Cerebellar nuclear complex (tissue), 1 donor: ENCODE measurements at places on chromosomes 5 and 9.

DNA sequence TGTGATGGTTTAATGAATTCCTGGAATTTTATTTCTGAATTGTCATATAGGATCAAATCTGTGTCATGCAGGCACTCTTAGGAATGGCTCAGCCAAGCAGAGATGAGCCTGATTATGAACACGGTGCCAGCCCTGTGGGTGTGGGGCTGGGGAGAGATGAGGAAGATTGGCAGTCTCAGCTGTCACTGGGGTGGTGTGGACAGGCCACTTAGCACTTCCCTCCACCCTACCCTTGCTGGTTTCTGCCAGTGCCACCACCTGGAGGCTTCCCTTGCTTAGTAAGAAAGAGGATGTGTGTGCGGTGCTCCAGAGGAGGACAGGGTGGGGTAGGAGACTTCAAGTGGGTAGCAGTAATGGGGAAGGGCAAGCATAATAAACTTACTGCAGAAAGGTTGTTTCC is 226.6 kb downstream of the CD180 start:
- DNase-seq = no peak

DNA sequence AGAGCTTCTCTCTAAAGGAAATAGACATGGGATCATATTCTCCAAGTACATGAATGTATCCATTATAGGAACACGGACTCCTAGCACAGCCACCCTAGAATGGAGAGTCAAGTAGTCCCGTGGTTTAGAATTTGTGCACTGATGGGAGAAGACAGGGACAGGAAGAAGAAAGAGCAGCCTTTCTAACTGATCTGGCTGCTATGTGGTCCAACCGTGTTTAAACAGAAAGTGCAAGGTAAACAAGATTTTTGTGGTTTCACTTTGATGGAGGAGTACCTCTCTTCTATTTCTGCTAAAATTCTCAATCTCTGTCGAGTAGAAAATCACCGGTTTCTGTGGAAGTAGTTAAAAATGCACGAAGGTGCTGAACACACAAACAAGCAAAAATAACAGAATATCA is 171.3 kb downstream of the ST8SIA4 start:
- DNase-seq = no peak

DNA sequence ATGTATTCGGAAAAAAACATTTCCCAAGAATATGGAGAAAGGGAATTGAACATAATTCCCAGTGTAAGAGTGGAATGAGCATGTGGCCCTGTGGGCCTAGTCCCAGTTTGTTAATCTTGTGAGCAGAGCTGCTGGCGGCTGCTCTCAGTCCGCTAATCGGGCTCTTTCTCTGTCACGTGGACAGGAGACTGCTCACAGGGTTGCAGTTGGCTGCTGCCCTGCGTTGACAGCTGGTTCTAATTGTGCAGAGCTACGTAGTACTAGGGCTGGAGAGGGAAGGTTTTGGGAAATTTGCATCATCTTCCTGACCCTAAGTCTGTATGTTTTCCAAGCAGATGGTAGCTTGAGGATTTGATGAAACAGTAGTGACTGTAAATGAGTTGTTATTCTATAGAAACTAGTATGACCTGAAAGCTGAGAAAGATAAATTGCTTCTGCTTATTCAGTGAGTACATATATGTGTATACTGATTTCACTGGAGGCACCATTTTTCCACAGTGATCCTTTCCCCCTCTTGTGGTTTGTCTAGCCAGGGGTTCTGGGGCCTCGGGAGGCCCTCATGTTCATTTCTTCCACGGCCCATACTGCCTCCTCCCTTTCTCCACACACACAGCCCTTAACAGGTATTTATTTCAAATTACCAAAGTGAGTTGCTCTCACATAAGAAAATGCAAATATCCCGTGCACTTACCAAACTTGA is 100.6 kb downstream of the ANGPTL2 start:
- no peak for DNase-seq

- no peak for DNase-seq
Measured at GRCh38 chr5:144378681-144379080, 208.0 kb downstream of the KCTD16 start.

DNA sequence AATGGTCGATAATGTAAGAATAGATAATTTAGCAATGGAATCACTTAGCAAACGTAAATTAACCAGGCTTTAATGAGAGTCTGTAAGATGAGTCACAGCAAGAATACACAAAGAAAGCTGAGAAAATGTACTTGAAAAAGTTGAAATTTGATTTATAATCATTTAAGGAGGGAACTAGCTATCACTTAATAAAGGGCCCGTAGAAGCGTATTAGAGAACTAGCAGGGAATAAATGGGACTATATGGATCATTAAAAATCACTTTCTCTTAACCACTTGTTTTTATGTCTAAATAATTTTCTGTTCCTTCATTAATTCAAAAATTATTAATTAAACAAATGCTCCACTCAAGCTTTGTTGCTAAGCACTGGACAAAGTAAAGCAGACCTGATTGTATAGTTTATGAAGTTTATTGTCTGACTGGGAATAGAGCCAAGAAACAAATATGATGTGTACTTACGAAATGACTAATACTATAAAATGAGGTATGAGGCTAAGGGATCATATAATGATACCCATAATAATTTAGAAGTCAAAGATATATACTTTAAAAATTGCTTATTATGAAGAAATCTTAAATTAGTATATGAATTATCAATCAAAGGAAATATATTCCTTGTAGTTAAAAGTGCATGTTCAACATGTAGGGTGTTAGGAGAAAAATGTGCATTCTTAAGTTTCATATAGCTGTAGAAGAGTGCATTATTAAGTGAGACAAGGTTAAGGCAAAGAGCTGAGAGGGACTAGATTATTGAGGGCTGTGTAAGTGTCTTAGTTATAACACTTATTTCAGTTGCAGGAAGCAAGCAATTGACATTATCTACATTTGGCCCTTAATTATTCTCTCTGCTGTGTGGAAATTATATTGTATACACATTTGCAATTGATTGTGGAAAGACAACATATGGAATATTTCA is 196.8 kb downstream of the PRDM9 start:
- DNase-seq = no peak

DNA sequence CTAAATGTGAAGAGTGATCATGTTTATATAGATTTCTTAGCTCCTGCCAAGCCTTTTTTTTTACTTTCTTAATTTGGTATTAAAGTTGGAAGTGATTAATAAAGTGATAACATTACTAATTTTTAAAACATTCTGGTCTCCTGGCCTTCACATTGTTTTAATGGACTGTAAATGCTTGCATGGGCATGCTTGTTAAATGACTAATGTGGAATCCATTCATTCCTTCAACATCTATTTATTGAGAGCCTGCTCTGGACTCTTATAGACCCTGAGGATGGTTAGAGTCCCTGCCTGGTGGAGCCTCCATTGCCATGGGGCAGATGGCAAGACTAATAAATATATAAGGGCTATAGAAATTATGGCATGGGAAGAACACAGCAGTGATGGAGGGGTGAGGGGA is 103.5 kb downstream of the NTRK2 start:
- no peak for DNase-seq

GRCh38 chr5:158538506-158539074 is 561.1 kb downstream of the EBF1 start:
- DNase-seq = no peak

- DNase-seq = no peak
Measured at GRCh38 chr5:149702934-149703646, 27.0 kb upstream of the PPARGC1B start.

DNA sequence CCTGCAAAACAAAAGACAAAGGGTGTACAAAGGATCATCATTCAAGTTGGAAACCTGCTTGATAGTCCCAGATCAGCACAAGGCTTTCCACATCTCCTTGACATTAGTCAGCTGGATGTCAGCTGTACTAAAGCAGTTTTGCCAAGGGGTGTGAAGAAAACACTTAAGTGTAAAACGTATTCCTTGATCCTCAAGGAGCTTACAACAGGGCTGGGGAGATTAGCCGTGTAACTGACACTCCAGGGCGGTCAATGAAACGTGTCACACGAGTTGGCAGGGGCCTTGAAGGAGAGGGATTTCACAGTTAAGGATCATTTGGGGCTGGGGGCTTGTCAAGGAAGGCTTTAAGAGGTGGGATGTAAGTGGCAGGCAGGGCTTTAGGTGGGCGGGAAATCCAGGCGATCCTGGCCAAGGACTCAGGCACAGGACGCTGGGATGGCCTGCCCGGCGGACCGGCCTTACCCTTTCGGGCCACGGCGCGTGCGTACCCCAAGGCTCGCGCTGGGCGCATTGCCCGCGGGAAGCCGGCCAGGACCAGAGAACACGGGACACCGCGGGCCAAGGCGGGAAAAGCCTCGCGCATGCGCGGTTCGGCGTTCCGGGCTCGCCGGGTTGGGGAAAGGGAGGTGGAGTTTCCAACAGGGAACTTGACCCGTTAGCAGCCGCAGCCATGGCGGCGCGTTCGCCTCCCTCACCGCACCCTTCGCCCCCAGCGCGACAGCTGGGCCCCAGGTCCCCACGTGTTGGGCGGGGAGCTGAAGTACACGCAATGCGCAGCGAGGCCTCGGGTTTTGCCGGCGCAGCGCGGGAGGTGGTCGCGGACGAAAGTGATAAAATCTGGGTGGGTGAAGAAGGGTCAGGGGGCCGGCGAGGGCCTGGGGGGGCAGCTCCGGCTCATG is at the start of gene CNTLN:
Gene CNTLN (plus strand): TSS at position 645 of the 899 bp plus-strand sequence. CDS start 26 bp downstream, at position 671.
- DNase-seq = peak; percentile 65

DNA sequence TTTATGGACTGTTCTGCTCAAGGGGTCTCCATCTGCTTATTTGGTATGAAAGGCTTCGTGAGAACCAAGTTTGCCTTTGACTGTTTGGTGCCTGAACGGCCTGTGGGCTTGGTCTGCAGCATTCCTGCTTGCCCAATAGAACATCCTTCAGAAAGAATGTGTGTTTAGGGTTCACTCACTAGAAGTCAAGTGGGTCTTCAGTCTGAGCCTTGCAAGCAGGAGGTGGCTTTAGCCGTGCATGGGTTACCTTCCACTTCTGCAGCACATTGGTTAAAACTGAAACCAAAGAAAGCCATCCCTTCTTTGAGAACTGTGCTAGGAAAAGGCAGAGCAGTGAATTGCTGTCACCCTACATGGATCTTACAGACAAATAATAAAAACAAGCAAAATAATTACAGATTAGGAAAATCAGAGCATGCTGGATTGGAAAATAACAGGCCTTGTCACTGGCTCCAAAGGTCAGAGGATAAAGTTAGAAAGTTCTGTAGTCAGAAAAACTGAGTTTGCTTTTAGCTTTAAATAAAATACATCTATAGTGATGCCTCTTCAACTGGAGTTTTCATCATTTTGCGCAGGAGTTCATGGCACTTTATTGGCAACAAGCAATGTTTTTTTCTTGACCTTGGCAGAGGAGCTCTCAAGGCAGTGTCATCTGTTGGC is 16.6 kb downstream of the WWC1 start:
- no peak for DNase-seq

DNA sequence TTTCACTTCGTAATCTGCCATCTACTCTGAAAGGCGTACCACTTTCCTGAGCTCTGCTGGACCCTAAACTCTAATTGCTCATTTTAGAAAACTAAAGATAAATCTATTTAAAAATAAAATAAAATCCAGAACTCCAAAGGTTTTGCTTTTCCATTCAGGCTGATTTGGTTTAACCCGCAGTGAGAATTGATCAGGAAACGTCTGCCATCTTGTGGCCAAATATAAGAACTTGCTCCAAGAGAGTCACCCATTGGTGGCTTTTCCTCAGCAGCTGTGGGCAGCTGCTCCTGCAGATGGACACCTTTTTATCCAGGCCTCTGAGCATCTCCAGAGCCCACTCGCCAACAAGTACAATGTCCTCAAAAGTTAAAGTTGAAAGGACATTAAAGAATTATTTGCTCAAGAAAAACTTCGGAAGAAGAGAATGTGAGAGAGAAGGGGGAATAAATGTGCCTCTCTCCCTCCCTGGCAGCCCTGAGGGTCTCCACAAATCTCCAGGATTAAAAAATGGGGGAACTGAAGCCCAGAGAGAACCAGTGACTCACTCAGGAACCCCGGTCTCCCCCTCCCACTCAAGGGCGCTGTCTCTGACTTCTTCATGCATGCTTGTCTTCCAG is 4.1 kb downstream of the SAXO1 start:
- DNase-seq = no peak
